ENCODE measurements at places on chromosomes 12 and 14.

GRCh38 chr14:99945732-99946651, 119.2 kb upstream of the EVL start:
- DNase-seq: no peak

- no peak for DNase-seq
These were observed 8.0 kb upstream of the NT5DC3 start for GRCh38 chr12:103848917-103849491.

DNA sequence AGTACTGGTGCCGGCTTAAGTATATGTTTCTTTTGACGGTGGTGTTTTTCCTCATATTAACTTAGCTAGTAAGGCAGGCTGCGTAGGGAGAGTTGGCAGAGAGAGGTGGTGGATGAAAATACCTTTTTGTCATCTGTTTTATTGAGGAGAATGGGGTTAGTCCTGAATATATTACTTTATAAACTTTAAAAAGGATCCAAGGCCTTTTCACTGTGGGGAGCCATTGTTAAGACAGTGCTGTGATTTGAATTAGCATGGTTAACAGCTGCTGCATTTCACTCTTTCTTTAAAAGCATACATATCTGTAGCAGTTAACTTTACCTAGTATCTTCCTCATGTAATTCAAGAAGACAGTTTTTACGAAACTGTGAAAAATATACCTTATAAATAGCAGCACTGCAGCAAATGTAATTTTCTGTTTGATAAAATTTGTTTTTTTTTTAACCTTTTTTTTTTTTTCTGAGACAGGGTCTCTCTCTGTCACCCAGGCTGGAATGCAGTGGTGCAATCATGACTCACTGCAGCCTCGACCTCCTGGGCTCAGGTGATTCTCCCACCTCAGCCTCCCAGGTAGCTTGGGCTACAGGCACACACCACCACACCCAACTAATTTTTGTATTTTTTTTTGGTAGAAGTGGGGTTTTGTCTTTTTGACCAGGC, 57.1 kb downstream of the AEBP2 start:
- DNase-seq: no peak

GRCh38 chr12:6425590-6426531, 18.9 kb upstream of the CD27 start:
- no peak for DNase-seq

GRCh38 chr14:74660167-74660566, 48.1 kb upstream of the LTBP2 start:
- no peak for DNase-seq
